Body of pancreas (tissue), 4 donors: ENCODE measurements at places on chromosomes 6 and 20. TPM values are rescaled to one million over a fixed set of nuclear protein-coding genes. Genes with fewer than 3 reads are reported as not detected.

SLA2 gene
- not detected for total RNA-seq

THBD gene
- 44.2 TPM for total RNA-seq

CDK19 gene
- total RNA-seq = 8.0 TPM

DNA sequence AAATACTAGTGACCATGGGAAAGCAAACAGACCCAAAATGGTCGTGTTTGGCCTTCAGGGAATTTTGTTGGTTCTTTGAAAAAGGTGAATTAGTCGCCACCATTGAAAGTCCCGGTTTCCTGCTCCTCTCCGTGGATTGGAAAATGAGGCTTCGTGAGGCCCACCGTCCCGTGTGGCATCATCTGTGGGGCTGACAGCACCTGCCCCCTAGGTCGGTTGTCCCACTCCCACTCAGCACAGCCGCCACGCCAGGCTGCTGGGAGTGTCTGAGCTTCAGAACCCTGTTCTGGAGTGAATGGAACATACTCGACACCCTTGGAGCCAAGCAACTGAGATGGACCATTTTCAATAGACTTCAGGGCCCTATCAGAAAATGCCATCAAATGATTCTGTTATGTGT is 33.0 kb upstream of the FOXC1 start:
- DNase-seq = no peak
- peaks cover 4% of the 10 kb centered on the region for H3K4me1 ChIP-seq
- no peaks in the 10 kb centered on the region for H3K27me3 ChIP-seq
- H3K36me3 ChIP-seq = no peaks in the 10 kb centered on the region

DNA sequence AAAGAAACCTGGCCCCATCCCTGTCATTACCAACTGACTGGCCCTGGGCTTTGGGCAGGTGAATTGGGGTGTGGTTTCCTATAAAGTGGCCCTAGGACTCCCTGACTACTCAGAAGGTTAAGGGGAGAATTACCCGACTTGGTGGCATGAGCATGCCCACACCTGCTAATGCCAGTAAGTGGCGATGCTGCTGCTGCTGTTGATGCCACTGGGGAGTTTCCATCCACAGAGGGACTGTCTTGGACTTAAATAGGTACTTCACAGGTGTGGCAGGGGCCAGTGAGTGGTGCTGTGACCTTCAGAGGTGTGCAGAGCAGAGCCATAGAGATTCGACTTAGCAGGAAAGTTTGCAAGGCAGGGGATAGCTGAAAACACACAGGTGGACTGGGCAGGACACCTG is 32.6 kb upstream of the MDFI start:
- no peaks in the 10 kb centered on the region for H3K27me3 ChIP-seq
- H3K27ac ChIP-seq = no peak overlapping the region
- DNase-seq = no peak
- H3K36me3 ChIP-seq = no peaks in the 10 kb centered on the region
- H3K4me3 ChIP-seq = no peak overlapping the region

- no peak overlapping the region for H3K27ac ChIP-seq
- DNase-seq = no peak
- peaks cover 7% of the 10 kb centered on the region for H3K36me3 ChIP-seq
- H3K4me3 ChIP-seq = no peak overlapping the region
- no peaks in the 10 kb centered on the region for H3K27me3 ChIP-seq
These were observed 49.9 kb downstream of the RPRD1B start for GRCh38 chr20:38083338-38084048.

DNA sequence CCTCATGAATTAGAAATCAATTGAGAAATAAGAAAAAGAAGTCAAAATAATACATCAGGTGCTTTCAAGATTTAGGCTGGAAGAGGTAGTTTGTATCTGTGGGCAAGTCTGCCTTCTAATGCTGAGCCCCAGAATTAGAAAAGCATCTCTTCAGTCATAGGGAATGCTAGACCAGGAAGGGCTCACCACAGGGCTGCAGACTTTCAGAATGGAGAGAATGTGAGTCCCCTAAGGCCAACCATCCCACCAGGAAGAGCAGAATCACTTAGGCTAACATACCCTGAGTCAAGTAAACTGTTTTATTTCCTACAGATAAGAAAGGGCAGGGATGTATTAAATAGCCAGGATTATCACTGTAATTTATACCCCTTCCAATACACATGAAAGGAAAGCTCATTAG is 510.2 kb downstream of the RNF144B start:
- no peaks in the 10 kb centered on the region for H3K27me3 ChIP-seq
- no peak for DNase-seq
- no peak overlapping the region for H3K27ac ChIP-seq
- H3K36me3 ChIP-seq = no peaks in the 10 kb centered on the region
- H3K4me1 ChIP-seq = peaks cover 16% of the 10 kb centered on the region

GRCh38 chr6:30974490-30975252 is 8.8 kb upstream of the MUC21 start:
- no peaks in the 10 kb centered on the region for H3K4me1 ChIP-seq
- no peak for DNase-seq
- H3K27ac ChIP-seq = no peak overlapping the region

GRCh38 chr6:74731204-74731603 is 474.6 kb downstream of the COL12A1 start:
- no peak overlapping the region for H3K27ac ChIP-seq
- H3K4me1 ChIP-seq = no peaks in the 10 kb centered on the region
- no peak overlapping the region for H3K4me3 ChIP-seq
- no peak for DNase-seq

DNA sequence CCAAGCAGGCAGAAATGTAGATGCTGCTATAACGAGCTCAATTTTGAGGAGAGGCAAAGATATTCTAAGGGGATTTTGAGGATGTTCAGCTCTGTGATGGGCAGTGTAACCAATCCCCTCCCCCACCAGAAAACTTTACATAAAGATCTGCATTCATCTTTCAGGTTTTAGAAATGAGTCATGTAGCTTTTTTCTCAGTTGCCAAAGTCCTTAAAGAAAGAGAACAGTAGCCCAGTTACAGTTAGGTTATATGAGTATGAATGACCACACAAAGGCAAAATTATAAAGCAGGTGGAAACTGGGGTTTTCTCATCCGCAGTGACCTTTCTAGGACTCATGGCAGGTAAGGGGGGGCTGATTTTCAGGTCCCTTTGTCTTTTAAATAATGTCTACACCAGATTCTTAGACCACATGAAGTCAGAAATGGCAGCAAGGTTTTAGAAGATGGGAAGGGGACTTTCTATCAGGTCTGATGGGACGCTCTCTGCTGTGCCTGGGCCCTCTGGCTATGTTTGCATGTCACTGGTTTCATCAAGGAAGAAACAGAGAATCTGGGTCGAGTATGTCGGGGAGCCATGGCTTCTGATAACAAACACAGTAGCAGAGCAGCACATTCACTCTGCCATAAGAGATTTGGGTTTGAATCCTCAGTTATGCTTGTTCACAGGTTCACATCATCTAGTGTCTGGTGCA is 94.7 kb downstream of the CLIC5 start:
- no peaks in the 10 kb centered on the region for H3K4me1 ChIP-seq
- no peak overlapping the region for H3K27ac ChIP-seq
- H3K36me3 ChIP-seq = no peaks in the 10 kb centered on the region
- DNase-seq = no peak
- H3K4me3 ChIP-seq = no peak overlapping the region

DNA sequence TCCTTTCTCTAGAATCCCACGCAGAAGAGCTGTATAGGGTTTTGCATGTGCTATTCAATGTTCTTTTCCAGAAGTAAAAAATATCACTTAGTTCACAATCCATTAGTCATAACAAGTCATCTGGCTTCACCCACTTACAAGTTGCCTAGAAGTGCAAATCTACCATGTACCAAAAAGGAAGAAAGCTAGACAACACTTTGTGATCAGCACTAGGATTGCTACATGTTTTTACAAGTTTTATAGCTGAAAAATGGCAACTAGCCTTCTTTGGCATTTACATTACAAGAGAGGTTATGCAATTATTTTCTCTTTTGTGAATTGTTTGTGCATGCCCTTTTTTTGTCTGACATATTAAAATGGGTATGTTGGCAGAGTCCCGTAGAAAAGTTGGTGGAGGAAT is 85.6 kb upstream of the PTPRK start:
- H3K4me3 ChIP-seq = no peak overlapping the region
- H3K36me3 ChIP-seq = no peaks in the 10 kb centered on the region
- no peaks in the 10 kb centered on the region for H3K27me3 ChIP-seq
- no peaks in the 10 kb centered on the region for H3K4me1 ChIP-seq

GRCh38 chr6:25852756-25853155 is 20.9 kb upstream of the SLC17A1 start:
- no peak overlapping the region for H3K27ac ChIP-seq
- H3K4me3 ChIP-seq = no peak overlapping the region
- no peak for DNase-seq
- no peaks in the 10 kb centered on the region for H3K36me3 ChIP-seq
- no peaks in the 10 kb centered on the region for H3K27me3 ChIP-seq

GRCh38 chr20:57559289-57559634 is 1.6 kb upstream of the PCK1 start:
- no peak for DNase-seq
- H3K36me3 ChIP-seq = no peaks in the 10 kb centered on the region
- no peak overlapping the region for H3K27ac ChIP-seq
- no peaks in the 10 kb centered on the region for H3K27me3 ChIP-seq

- no peaks in the 10 kb centered on the region for H3K36me3 ChIP-seq
- no peak overlapping the region for H3K27ac ChIP-seq
- H3K27me3 ChIP-seq = no peaks in the 10 kb centered on the region
- H3K4me1 ChIP-seq = peaks cover 31% of the 10 kb centered on the region
These were observed 103.5 kb downstream of the MAP7 start for GRCh38 chr6:136446579-136447187.

DNA sequence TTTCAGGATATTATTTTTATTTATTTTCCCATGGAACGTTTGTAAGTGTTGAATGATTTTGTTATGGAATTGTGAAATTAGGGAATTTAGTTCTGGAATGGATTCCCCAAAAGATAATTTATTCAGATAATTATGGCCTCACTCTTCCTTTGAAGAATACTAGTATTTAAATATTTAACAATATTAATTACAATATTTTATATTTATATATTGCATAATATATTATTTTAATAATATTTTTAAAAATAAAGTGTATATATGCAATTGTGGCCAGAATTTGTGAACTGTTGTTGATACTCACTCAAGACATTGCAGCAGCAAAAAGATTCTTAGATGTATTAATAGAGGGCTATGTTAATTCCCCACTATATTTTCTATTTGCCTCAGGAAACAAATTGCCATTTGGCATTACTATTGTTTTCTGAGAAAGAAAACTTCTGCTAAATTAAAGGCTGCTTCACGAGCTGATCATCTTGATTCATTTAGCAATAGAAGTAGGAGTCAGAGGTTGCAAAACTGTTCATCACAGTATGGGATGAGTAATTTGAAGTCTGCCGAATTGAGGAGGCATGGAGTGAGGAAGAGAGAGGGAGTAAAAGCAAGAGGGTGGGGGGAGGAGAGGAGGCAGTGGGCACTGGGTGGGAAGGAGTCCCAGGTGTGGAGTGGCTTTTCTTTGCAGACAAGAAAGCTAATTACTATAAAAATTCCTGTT is 729.2 kb downstream of the DHX35 start:
- H3K36me3 ChIP-seq = no peaks in the 10 kb centered on the region
- H3K4me1 ChIP-seq = no peaks in the 10 kb centered on the region
- no peak overlapping the region for H3K4me3 ChIP-seq
- H3K27me3 ChIP-seq = no peaks in the 10 kb centered on the region

DNA sequence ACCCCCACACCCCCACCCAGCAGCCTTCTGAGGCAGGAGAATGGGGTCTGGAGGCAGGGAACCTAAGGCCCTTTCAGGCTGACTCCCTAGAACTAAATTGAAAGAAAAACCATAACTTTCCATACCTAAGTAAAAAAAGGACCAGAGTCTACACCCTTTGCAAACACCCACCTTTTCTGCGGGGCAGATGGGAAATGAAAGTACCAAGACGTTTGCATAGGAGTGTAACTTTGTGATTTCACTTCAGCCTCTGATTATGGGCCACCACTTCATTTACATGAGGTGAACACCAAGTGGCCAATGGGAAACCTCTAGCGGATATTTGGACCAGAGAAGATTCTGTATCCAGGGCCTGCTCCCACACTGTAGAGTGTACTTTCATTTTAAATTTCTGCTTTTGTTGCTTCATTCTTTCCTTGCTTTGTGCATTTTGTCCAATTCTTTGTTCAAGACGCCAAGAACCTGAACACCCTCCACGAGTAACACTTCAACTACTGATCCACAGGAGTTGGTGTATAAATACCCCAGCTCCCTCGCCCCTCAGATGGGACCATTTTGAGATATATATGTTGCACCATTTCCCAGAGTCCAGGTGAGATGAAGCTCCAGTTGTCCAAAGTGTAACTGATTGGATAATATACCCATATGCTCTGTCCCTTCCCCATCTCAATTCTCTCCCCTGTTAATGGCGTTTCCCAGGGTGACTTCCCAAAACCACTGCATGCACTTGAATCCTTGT is 18.9 kb upstream of the SRSF6 start:
- H3K27me3 ChIP-seq = peaks cover 1% of the 10 kb centered on the region
- no peak overlapping the region for H3K27ac ChIP-seq
- no peak overlapping the region for H3K4me3 ChIP-seq
- no peaks in the 10 kb centered on the region for H3K36me3 ChIP-seq
- no peaks in the 10 kb centered on the region for H3K4me1 ChIP-seq

DNA sequence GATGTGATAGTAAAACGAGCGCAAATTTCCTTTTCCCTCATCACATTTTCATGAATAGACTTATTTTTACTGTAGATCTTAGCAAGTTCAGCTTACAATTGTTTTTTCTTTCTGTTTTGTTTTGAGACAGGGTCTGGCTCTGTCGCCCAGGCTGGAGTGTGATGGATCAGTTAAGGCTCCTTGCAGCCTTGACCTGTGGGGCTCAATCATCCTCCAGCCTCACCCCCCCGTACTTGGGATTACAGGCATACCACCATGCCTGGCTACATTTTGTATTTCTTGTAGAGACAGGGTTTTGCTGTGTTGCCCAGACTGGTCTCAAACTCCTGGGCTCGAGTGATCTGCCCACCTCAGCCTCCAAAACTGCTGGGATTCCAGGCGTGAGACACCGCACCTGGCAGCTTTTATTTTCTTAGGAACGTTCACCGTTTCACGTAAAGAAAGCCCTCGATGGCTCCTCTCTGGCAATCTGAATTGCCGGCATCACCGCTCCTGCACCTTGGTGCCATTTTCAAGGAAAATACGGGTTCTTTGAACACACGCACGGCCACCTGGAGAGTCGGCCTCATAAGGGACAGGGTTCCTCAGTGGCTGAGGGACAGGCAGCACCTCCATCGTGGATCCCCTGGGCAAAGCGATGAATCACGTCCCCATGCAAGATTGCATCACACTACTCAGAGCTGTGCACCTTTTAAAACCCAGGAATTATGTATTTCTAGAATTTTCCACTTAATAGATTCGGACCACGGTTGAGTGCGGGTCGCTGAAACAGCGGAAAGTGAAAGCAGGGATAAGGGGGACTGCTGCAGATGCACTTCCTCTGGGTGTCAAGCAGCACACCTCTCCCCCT is 78.7 kb downstream of the IRF4 start:
- H3K4me1 ChIP-seq = no peaks in the 10 kb centered on the region
- H3K27me3 ChIP-seq = no peaks in the 10 kb centered on the region
- no peak for DNase-seq

DNA sequence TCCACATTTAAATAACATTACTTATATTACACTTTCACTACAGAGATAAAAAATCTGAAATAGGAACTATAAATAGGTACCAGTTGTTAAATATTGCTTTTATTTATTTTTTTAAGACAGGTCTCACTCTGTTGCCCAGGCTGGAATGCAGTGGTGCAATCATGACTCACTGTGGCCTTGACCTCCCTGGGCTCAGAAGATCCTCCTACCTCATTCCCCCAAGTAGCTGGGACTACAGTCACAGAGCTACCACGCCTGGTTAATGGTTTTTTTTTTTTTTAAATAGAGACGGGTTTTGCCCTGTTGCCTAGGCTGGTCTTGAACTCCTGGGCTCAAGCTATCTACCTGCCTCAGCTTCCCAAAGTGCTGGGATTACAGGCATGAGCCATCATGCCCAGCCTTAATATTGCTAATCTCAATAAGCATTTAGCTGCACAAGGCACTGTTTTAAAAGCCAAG is 17.3 kb downstream of the EEF1E1 start:
- DNase-seq = peak; percentile 52
- peaks cover 8% of the 10 kb centered on the region for H3K36me3 ChIP-seq
- H3K27me3 ChIP-seq = no peaks in the 10 kb centered on the region
